ENCODE measurements at places on chromosomes 12 and 14.

- no peak for DNase-seq
Observed at GRCh38 chr14:20986811-20987210, 3.0 kb upstream of the METTL17 start.

DNA sequence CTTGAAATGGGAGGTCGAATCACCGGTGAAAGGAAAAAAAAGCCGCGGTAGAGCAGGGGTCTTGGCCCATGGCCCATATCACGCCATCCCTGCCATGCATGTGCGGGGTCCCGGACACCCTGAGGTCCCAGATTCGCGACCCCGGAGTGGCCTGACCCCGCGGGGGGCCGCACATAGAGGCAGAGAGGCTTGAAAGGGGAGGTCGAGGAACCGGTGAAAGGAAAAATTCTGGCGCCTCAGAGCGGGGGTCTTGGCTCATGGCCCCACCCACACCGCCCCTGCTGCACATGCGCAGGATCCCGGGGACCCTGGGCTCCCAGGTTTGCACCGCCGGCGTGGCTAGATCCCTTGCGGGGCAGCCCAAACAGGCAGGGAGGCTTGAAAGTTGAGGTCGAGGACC is 319.8 kb downstream of the ALG10 start:
- DNase-seq, result no peak

DNA sequence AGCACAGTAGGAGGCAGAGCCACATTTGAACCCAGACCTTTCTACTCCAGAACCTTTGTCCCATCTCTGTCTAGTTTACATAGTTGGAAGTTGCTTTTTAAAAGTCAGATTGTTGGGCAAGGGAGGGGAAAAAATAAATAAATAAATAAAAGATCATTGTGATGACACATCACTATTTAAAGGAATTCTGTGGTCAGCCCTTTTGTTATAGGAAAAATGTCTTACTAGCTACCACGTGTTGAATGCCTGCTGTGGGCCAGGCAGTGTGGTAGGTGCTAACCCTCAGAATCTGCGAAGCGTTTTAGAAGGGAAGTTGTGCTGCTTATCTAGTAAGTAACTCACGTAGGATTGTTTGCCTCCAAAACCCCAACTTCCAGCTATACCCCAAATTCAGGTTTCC is 62.3 kb downstream of the BHLHE41 start:
- no peak for DNase-seq

DNA sequence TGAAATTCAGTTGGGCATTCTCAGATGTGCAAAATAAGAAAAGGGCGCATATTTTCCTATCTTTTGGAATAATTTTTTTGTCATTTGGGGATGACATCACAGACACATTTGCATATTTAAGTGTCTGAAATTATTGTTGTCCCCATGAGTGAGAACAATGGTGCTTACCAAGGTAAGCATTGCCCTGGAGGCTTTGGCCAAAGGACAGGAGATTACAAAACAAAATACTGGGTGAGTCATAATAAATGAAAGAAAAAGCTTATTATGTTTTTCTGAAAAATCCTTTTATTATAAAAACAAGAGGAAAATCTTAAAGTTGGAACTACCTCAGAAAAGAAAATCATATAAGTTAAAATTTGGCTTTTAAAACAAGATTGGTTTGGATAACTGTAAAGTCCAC is 254.9 kb downstream of the BTG1 start:
- DNase-seq, result no peak

DNA sequence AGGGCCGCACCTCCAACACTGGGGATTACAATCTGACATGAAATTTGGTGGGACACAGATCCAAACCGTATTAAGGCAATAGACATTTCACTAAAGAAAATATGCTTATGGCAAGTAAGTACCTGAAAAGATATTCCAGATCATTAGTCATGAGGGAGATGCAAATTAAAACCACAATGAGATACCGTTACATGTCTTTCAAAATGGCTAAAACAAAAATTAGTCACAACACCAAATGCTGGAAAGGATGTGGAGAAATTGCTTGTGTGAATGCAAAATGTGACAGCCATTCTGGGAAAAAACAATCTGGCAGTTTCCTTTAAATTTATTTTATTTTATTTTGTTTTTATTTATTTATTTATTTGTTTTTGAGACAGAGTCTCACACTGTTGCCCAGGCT is 82.3 kb upstream of the PTGDR start:
- no peak for DNase-seq

- DNase-seq, result no peak
Observed at GRCh38 chr14:59395672-59396071, 69.5 kb downstream of the GPR135 start.
